Stomach (tissue), 19 donors: ENCODE measurements at places on chromosomes 16 and 17. TPM values are rescaled to one million over a fixed set of nuclear protein-coding genes. Genes with fewer than 3 reads are reported as not detected.
A peak's percentile ranks its signal among the peaks of the same experiment; 100 is the strongest.

MYO15B gene
- 138 TPM for total RNA-seq

DNA sequence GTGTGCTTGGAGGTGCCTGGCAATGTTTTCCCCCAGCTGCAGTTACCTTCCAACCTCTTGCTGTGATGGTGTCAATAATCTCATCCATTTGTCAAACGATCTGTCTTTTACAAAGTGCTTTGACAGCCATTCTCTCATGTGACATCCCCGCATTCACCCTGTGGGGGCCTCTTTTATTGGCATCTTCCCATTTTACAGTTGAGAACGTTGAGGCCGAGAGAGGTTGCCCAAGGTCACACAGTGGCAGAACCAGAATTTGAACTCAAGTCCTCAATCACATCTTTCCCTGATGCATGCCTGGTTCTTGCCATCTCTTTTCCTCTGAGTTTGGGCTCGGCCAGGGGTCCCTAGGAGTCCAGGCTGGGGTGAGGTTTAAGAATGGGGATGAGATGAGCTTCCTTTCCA lies 1.5 kb downstream of the TAOK2 start:
- no peak for DNase-seq
- no peaks in the 10 kb centered on the region for H3K27me3 ChIP-seq
- peaks cover 50% of the 10 kb centered on the region for H3K36me3 ChIP-seq
- peak overlapping the region; percentile 90 for H3K27ac ChIP-seq
- H3K4me1 ChIP-seq, result peaks cover 45% of the 10 kb centered on the region
- peak overlapping the region; percentile 98 for H3K4me3 ChIP-seq

MYH13 gene
- 2.6 TPM for total RNA-seq

GRCh38 chr17:39828443-39828842 lies 35.7 kb downstream of the IKZF3 start:
- H3K27me3 ChIP-seq, result no peaks in the 10 kb centered on the region
- no peaks in the 10 kb centered on the region for H3K36me3 ChIP-seq
- H3K27ac ChIP-seq, result no peak overlapping the region
- peak; percentile 25 for DNase-seq
- no peak overlapping the region for H3K4me3 ChIP-seq

LGALS9B gene
- 8.6 TPM for total RNA-seq

MC1R gene
- 6.7 TPM for total RNA-seq

GRCh38 chr17:80219763-80220053 lies 425 bp downstream of the SGSH start:
- no peak for DNase-seq
- H3K27ac ChIP-seq, result peak overlapping the region; percentile 83
- H3K4me3 ChIP-seq, result peak overlapping the region; percentile 67

EEF2K gene
- 33.2 TPM for total RNA-seq

DNA sequence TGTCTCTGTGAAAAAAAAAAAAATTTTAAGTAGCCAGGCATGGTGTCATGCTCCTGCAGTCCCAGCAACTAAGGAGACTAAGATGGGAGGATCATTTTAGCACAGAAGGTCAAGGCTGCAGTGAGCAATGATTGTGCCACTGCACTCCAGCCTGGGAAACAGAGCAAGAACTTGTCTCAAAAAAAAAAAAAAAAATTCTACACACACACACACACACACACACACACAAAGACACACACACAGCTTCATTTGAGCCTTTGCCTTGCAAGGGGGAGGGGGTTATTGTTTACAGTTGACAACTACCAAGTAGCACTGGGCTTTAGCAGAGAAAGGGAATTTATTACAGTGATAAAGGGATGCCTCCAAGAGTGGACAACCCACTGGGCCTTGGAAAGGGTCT lies 4.9 kb upstream of the POLR3E start:
- H3K27me3 ChIP-seq, result no peaks in the 10 kb centered on the region
- DNase-seq, result no peak
- peaks cover 10% of the 10 kb centered on the region for H3K4me1 ChIP-seq
- no peak overlapping the region for H3K27ac ChIP-seq
- H3K4me3 ChIP-seq, result no peak overlapping the region
- peaks cover 3% of the 10 kb centered on the region for H3K36me3 ChIP-seq

- H3K4me3 ChIP-seq, result no peak overlapping the region
- H3K4me1 ChIP-seq, result peaks cover 10% of the 10 kb centered on the region
- peaks cover 32% of the 10 kb centered on the region for H3K27me3 ChIP-seq
- H3K36me3 ChIP-seq, result no peaks in the 10 kb centered on the region
Measured at GRCh38 chr17:187130-187529, 5.7 kb upstream of the DOC2B start.

DNA sequence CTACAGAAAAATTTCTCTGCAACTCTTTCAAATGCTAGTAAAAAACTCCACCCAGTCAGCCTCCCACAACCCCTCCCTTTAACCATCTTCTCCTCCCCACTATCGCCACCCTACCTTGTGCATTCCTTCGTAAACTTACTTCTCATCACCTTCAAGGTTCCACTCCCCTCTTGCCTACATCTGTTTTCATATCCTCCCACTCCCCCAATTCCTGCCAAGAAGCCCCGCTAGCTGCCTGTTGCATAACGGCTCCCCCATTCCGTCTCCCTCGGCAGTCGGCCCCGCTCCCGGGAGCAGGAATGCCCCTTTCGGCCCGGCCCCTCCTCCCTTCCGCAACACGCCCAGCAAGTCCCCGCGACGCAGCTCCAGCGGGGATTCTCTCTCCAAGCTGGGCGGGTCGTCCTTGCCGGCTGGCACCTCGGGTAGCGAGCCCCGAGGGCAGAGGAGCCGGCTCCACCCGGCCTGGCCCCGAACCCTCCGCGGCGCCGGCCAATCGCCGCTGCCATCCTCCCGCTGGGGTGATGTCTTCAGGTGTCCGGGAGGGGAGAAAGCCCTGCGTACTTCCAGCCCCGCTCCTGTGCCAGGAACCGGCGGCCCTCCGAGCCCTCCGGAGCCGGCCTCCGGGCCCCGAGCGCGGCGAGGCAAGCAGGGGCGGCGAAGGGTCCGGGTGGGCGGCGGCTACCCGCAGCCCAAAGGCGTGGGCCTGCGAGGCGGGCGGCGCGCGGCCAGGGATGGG lies 1.5 kb downstream of the PHLPP2 start:
- H3K4me1 ChIP-seq, result peaks cover 50% of the 10 kb centered on the region
- H3K4me3 ChIP-seq, result peak overlapping the region; percentile 95
- H3K36me3 ChIP-seq, result no peaks in the 10 kb centered on the region
- H3K27ac ChIP-seq, result peak overlapping the region; percentile 95
- H3K27me3 ChIP-seq, result no peaks in the 10 kb centered on the region
- peak; percentile 87 for DNase-seq

ABI3 gene
- 1.4 TPM for total RNA-seq

- H3K36me3 ChIP-seq, result peaks cover 8% of the 10 kb centered on the region
- H3K27me3 ChIP-seq, result no peaks in the 10 kb centered on the region
- H3K27ac ChIP-seq, result no peak overlapping the region
- peaks cover 12% of the 10 kb centered on the region for H3K4me1 ChIP-seq
- no peak overlapping the region for H3K4me3 ChIP-seq
Measured at GRCh38 chr17:50452630-50453300, 15.9 kb downstream of the CHAD start.

GRCh38 chr17:31560616-31561235 lies 169.3 kb downstream of the RAB11FIP4 start:
- peak overlapping the region; percentile 90 for H3K27ac ChIP-seq
- peaks cover 70% of the 10 kb centered on the region for H3K4me1 ChIP-seq
- no peaks in the 10 kb centered on the region for H3K36me3 ChIP-seq
- no peak for DNase-seq

GRCh38 chr17:70128727-70129238 lies 40.5 kb upstream of the KCNJ2 start:
- H3K36me3 ChIP-seq, result no peaks in the 10 kb centered on the region
- no peaks in the 10 kb centered on the region for H3K4me1 ChIP-seq
- no peak overlapping the region for H3K27ac ChIP-seq

ELOB gene
- total RNA-seq, result 183 TPM

- peaks cover 49% of the 10 kb centered on the region for H3K27me3 ChIP-seq
- peaks cover 27% of the 10 kb centered on the region for H3K4me1 ChIP-seq
- peak within 1 kb of the TSS; percentile 13 for H3K4me3 ChIP-seq
- no peaks in the 10 kb centered on the region for H3K36me3 ChIP-seq
Measured at GRCh38 chr17:48722915-48723422, at the start of gene PRAC2. PRAC2 (plus strand) TSS chr17:48723185; CDS start chr17:48724411, 1,226 bp downstream.

GRCh38 chr17:81902023-81902652 lies at the start of gene NPB:
NPB (plus strand) TSS chr17:81902238; CDS start chr17:81902278, 40 bp downstream.
- H3K36me3 ChIP-seq, result peaks cover 32% of the 10 kb centered on the region
- no peaks in the 10 kb centered on the region for H3K27me3 ChIP-seq
- peak within 1 kb of the TSS; percentile 42 for H3K4me3 ChIP-seq
- H3K4me1 ChIP-seq, result peaks cover 13% of the 10 kb centered on the region
- peak; percentile 49 for DNase-seq

SMIM5 gene
- 3.6 TPM for total RNA-seq

DNA sequence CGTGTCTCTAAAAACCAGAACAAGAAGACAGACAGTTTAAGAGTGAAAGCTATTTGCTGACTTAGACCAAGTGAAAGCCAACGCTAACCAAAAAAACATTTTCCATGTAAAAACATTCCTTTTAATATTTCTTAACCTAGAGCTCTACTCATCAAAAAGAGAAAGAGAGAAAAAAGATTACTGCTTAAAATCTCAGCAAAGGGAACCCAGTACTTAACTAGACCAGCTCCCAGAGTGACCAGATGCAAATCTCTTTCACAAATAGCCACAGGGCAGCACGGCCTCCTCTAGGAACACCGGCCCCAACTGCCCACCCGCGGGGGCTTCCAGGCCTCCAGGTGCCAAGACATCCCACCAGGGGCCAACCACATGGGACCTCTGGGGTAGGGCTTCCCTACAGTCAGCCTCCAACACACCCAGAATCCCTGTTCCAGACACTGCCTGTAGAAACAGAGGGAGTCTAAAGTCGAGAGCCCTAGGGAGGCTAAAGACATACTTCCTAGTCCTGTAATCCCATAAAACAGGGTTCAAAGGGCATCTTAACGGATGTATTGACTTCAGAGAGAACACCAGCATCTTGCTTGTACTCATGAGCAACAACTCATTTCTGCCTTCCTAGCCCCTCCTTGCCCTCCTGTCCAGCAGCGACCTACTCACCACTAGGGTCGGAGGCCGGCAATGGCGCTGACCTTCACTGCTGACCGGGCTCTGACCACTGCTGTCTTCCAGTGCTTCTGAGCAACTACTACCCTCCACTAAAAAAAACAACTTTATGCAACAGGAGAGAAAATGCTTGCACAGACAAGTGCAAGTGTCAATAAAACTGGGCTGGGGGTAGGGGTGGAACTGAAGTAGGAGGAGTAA lies 21.3 kb downstream of the ZCCHC14 start:
- no peak for DNase-seq
- no peak overlapping the region for H3K27ac ChIP-seq
- no peaks in the 10 kb centered on the region for H3K27me3 ChIP-seq
- peaks cover 15% of the 10 kb centered on the region for H3K4me1 ChIP-seq

- H3K27ac ChIP-seq, result no peak overlapping the region
- DNase-seq, result no peak
- H3K4me1 ChIP-seq, result peaks cover 9% of the 10 kb centered on the region
- peaks cover 32% of the 10 kb centered on the region for H3K36me3 ChIP-seq
- no peaks in the 10 kb centered on the region for H3K27me3 ChIP-seq
Measured at GRCh38 chr16:48350736-48351135, 34.5 kb downstream of the SIAH1 start.

DNA sequence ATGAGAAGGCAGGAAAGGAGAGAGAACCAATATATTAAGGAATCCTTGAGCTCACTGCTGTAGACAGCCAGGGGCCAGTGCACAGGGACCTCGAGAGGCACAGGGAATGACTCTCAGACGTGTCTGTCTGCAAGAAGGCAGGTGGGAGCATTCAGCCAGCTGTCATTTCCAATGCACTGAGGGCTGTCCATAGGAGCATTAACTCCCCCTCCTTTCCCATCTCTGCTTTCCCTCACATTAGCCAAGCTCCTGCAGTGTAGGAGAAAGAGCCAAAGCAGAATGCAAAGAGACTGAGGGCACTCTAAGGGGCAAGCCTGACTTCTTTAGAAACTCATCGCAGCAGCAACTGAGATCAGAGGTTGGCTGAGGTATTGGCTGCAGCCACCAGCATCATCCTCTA lies 218.3 kb downstream of the CDH13 start:
- no peaks in the 10 kb centered on the region for H3K36me3 ChIP-seq
- no peaks in the 10 kb centered on the region for H3K4me1 ChIP-seq
- DNase-seq, result peak; percentile 10
- H3K4me3 ChIP-seq, result no peak overlapping the region
- H3K27me3 ChIP-seq, result no peaks in the 10 kb centered on the region

- H3K27ac ChIP-seq, result peak overlapping the region; percentile 95
- peak; percentile 53 for DNase-seq
- peaks cover 61% of the 10 kb centered on the region for H3K4me1 ChIP-seq
- H3K36me3 ChIP-seq, result peaks cover 39% of the 10 kb centered on the region
Measured at GRCh38 chr17:77089124-77089490, 51.7 kb upstream of the SEC14L1 start.

ITGB3 gene
- total RNA-seq, result 26.3 TPM

- H3K36me3 ChIP-seq, result no peaks in the 10 kb centered on the region
- H3K27me3 ChIP-seq, result no peaks in the 10 kb centered on the region
- peaks cover 12% of the 10 kb centered on the region for H3K4me1 ChIP-seq
- no peak for DNase-seq
- H3K4me3 ChIP-seq, result no peak overlapping the region
Measured at GRCh38 chr16:81873206-81873605, 94.1 kb downstream of the PLCG2 start.

DNA sequence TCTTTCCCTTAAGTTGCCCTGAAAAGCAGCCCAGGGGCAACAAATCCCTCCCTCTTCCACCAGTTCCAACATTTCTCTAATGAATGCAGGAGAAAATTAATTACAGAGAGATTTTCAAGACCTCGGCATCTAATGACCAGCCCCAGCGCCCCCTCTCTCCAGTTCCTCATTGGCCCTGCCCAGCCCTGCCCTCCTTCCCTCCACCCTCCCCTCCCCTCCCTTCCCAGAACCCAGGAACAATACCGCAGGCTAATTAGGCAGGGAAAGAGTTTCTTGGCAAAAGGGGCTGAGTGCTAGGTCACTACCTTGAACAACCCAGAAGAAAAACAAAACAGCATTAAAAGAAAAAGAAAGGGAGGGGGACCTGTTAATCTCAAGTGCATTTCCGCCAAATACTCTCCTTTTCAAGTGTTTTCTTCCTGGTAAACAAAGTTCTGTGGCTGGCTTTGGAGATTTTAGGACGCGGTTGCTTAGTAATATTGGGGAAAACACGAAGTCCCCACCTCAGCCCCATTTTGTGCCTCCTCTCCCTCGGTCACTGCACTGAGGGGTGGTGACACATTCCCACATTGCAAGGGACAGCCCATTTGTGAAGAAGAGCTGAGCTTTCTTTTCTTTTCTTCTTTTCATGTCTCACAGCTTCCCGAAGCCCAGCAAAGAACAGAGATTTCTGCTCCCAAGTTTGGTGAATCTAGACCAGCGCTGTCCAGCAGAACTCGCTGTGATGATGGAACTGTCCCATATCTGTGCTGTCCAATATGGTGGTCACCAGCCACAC lies 215.4 kb downstream of the SOX9 start:
- peaks cover 6% of the 10 kb centered on the region for H3K27me3 ChIP-seq
- no peak overlapping the region for H3K4me3 ChIP-seq
- no peak overlapping the region for H3K27ac ChIP-seq
- DNase-seq, result no peak

ALDH3A2 gene
- 156 TPM for total RNA-seq

SYT17 gene
- total RNA-seq, result 13.4 TPM

DNA sequence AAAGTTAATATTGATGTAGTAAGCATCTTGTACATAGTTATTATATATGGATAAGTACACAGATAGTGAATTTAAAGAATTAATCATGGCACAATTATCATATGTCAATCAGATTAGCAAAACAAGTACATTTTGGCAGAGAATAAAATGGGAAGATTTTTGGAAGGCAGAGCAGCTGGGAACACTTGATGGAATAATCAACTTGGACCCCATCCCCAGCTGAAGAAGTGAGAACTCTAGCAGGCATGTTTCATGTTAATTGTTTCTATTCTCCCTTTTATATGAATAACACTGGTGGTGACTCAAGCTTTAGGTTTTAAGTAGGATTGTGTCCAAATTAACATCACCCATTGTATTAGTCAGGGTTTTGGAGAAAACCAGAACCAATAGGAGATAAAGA lies 198.7 kb downstream of the KCNJ2 start:
- H3K27ac ChIP-seq, result no peak overlapping the region
- no peaks in the 10 kb centered on the region for H3K36me3 ChIP-seq
- H3K27me3 ChIP-seq, result no peaks in the 10 kb centered on the region
- H3K4me3 ChIP-seq, result no peak overlapping the region
- no peak for DNase-seq

CES5A gene
- total RNA-seq, result not detected
